ENCODE measurements at places on chromosomes 7 and 10.

- no peak for DNase-seq
These were observed 11.0 kb downstream of the GLCCI1 start for GRCh38 chr7:7979558-7979957.

DNA sequence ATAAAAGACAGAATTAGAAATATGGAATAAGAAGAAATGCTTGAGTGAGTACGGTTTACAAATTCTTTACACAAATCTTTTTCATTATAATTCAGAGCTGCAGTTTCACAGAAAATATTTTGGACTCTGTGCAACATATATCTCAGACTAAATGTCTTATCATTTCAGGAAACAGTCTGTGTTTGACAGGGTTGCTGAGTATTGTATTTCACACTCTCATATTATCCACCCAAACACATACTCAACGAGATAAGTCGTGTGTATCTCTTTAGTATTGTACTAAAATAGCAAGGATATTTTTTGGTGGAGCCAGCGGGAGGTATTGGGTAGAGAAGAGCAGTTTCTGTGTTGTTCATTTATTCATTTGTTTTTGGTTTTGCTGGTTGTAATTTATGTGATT lies 39.0 kb upstream of the SLC39A12 start:
- DNase-seq, result no peak

DNA sequence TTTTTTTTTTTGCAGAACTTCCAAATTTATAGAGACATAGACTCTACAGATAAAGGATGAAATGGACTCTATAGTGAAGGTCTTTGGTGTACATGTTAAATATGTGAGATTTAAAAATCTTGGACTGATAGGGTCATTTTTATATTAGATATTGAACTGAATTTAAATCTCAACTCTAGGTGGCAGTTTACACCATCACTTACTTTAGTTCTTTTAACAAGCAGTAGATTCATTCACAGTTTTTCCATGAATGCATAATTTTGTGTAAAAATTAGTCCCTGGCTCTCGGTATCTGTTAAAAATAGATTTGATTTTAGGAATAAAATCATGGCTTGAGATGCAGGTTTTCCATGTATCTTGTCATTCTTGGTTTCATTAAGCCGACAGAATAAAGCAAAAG lies 31.1 kb upstream of the SNX13 start:
- no peak for DNase-seq

- no peak for DNase-seq
These were observed 160.5 kb downstream of the ADAM12 start for GRCh38 chr10:126227762-126228134.

GRCh38 chr7:118449797-118450567 lies 225.5 kb downstream of the ANKRD7 start:
- DNase-seq, result no peak

- DNase-seq, result no peak
These were observed 45.0 kb downstream of the VWDE start for GRCh38 chr7:12358694-12359093.

DNA sequence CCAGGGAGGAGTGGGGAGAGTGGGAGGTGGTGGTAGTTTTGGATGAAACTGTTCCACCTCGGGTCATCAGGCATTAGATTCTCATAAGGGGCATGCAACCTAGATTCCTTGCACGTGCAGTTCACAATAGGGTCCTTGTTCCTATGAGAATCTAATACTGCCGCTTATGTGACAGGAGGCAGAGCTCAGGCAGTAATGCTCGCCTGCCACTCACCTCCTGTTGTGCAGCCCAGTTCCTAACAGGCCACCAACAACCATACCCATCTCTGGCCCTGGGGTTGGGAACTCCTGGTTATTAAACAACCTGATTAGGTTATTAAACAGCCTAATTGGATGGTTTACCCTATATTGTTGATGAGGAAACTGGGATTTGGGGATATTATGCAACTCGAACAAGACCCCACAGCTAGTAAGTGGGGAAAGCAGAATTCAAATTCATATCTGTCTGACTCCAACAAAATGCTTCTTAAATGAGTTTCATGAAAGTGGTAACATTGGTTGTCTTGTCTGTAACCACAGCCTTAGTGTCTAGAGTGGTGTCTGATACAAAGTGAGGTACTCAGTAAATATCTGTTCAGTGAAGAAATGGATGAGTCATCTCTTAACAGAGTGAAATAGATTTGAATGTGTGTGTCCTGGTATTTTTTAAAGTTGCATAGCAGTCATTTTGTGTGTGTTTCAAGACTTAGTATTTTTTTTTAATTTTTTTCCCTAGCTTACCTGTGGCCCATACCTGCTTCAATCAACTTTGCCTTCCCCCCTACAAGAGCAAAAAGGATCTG lies 101.6 kb downstream of the HECTD2 start:
- DNase-seq, result no peak

- DNase-seq, result no peak
These were observed 21.9 kb downstream of the IQCE start for GRCh38 chr7:2580636-2581035.

GRCh38 chr7:92603089-92603445 lies 12.9 kb upstream of the FAM133B start:
- DNase-seq, result no peak

GRCh38 chr7:22419488-22419887 lies 62.5 kb upstream of the RAPGEF5 start:
- DNase-seq, result no peak

DNA sequence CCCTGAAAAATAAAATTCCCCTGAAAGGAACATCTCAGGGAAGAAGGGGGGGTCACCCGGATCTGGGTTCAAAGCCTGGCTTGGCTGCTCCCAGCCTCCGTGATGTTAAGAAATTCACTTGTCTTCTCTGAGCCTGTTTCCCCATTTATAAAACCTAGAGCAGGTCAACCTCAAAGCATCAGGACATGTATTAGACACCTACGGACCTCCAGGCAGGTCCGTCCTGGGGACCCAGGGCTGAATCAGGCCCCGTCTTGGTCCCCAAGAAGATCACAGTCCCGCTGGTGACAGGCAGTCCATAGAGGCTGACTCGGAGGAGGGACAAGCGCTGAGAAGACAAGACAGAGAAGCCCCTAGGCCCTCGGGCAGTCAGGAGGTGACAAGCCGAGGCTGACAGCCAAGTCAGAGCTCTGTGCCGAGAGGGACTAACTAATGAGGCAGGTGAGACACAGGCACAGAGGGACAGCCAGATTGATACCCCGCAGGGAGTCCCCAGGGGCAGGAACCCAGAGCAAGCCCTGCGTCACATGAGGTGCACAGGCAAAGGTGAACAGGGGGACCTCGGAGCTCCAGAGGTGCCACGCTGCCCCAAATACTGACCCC lies 2.9 kb downstream of the MYL10 start:
- no peak for DNase-seq

DNA sequence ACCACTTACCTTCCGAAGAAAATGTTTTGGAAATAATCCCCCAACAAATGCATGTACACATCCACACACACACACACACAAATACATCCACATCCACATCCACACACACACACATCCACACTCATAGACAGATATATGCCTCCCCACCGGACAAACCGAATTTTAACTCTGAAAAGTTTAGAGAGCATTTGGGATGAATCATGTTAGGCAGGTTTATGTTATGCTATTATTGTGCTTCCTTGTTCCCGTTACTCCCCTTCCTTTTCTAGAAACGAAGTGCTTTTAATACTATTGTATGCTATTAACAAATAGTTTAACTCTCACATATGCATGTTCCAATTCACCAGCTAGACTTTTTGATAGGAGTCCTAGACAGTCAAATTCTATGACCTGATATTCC lies 91.5 kb downstream of the FAS start:
- no peak for DNase-seq

DNA sequence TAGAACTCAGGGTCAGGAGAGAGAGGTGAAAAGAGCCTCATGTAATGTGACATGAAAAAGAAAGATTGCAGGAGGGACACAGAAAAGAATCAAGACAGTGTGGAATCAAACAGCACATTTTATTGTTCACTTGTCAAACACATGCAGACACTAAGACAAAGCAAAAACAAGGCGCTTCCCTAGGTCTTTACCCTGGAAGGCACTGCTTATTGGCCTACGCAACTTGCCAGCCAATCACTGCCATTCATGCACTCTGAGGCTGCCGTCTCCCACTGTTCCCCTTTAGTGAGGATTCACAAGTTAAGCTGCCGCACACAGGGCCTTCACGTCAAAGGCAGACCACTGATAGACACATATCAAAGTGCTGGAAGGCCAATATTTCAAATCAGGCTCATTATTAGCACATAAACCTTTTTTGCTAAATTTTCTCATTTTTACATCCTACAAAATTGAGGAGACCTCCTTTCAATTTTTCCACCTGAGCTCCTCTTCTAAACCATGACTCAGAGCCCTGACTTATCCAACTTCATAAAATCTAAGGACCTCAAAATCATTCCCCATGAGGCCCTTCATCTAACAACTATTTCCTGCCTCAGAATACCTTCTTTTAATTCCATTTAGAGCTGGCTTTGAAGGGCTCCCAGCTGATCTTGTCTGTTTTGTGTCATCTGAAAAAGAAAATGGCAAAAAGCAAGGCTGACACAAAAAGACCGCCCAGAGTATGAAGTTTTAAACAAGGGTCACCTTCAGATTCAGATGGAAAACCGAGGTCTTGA lies 149.4 kb downstream of the CHCHD3 start:
- DNase-seq, result no peak

DNA sequence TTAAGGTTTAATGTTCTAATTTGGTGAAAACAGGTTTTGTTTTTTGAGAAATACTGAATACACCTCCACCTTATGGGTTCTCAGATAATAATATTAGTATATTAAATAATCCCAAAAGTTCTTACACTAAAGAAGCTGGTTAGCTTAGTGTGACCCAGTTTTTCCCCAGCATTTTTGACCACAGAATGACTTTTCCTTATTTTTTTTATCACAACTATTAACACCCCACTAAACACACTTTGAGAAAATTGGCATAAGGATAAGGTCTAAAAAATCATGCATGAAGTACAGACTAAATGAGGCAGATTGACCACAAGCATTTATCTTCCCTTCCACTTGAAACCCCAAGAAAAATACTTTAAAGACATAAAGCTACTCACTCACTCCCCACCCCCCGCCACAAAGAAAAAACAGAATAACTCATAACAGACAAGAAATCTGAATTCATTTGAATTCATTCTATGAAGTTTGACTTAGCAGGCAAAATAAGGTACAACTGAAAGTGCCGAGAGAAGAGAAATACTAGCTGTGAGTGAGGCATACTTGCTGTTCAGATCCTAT lies 49.7 kb upstream of the WNT16 start:
- DNase-seq, result no peak

DNA sequence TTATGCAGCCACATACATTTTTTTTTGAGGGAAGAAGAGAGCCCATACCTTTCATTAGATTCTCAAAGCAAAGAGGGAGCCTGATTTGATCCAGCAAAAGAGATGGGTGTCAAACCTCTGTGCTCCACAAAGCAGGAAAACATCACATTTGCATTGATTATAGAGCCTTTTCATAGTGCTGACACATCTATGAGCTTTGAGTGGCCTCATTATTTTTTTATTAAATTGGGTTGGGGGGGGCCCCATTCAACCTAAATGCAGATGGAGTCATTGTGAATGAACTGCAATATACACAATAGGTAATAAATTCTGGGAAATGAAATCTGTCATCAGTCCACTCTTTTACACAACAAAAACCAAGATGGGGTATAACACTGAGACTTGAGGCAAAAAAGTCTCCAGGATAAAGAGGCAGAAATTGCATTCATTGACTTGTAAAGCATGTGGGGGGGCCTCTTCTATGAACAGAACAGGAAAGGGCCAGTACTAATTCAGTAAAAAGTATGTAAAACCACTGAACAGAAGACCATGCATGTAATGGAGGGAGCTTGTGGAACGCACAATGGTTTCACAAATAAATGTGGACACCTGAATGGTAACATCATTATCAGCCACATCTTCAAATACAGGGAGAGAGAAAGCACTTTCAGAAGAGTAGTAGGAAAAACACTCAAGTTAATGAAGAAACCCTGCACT lies 17.7 kb upstream of the ASB4 start:
- no peak for DNase-seq

- no peak for DNase-seq
These were observed 25.6 kb upstream of the IL15RA start for GRCh38 chr10:6002809-6003510.

DNA sequence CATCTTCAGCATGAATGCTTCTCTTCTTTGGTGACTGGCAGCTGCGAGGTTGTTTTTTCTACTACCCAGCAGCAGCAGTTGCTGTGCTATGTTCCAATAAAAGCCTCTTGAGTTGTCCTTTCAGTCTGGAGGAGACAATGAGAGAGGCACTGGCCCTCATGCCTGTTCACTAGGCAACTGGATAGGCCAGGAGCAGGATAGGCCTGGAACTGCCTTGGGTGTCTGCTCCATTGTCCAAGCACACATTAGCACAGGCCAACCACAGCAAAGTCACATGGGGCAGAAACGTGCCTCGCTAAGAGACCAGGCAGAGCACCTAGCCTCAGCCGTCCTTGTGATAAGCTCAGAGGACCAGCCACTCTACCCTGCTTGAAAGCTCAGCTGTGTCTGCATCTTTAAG lies 76.9 kb upstream of the PDCD4 start:
- no peak for DNase-seq

- no peak for DNase-seq
These were observed 47.0 kb upstream of the ZNF32 start for GRCh38 chr10:43695730-43696129.

GRCh38 chr7:40354711-40355110 lies 219.9 kb downstream of the SUGCT start:
- DNase-seq, result no peak

DNA sequence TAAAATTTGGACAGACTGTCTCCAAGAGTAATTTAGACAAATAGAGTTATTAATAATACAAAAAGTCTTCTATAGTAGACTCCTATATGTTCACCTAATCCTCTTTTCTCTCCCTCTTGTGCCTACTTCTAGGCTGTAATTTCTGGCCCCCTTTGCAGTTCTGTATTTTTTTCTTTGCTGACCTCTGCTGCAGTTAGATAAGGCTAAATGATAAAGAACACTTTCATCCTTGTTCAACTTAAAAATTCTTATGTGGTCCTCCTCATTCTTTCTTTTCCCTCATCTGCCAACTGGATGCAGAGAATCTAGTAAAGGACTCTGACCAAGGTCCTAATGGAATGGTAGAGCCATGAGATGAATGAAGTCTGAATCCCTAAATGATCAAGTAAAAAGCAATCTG lies 20.1 kb downstream of the GLCCI1 start:
- DNase-seq, result no peak

DNA sequence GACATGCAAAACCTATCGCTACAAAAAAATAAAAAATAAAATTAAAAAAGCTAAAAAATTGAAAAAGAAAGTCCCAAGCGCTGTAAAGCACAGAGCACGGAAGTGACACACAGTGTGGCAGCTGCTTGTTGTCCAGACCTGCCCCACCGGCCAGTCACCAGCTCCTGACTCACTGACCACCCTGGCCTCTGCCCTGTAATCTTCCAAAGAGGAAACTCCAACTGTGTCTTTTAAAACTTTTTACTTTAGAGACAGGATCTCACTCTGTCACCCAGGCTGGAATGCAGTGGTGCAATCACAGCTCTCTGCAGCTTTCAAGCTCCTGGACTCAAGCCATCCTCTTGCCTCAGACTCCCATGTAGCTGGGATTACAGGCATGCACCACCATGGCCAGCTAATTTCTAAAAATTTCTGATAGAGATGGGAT lies 23.6 kb downstream of the GNA12 start:
- DNase-seq, result no peak

Measured in activated CD8-positive, alpha-beta memory T cell treated with anti-CD3 and anti-CD28 coated beads for 48 hours (primary cell).